ENCODE measurements at places on chromosomes 3 and 15. TPM values are rescaled to one million over a fixed set of nuclear protein-coding genes. Genes with fewer than 3 reads are reported as not detected.

PTX3 gene
- 1.2 TPM for total RNA-seq

CFAP161 gene
- total RNA-seq: not detected

RBMS3 gene
- 0.37 TPM for total RNA-seq

UBAP1L gene
- 7.8 TPM for total RNA-seq

TAGLN3 gene
- 0.32 TPM for total RNA-seq

KLHL6 gene
- 29.3 TPM for total RNA-seq

CSTA gene
- 2.2 TPM for total RNA-seq

AQP9 gene
- 3.5 TPM for total RNA-seq

COL6A5 gene
- not detected for total RNA-seq

EFL1 gene
- 9.2 TPM for total RNA-seq

HES1 gene
- 3.1 TPM for total RNA-seq

TTLL13 gene
- not detected for total RNA-seq

- no peak for DNase-seq
These were observed 983 bp upstream of the ALAS1 start for GRCh38 chr3:52196977-52197376.

DNA sequence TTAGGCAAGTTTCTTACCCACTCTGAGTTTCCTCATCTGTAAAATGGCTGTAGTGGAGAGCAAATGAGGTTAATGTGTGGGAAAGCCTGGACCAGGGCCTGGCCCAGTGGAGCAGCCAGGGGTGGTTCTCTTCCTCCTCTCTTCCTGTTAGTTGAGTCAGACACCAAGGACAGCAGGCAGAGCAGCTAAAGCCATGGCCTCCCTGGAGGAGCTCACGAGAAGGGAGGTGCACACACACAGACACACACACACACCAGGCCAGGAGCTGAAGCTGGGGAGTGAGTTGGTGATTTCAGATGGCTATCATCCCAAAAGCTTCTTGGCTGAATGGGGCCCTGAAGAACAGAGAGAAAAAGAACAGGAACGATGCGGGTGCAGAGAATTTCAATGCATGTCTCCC, 33.2 kb upstream of the TSPAN3 start:
- no peak for DNase-seq

DNA sequence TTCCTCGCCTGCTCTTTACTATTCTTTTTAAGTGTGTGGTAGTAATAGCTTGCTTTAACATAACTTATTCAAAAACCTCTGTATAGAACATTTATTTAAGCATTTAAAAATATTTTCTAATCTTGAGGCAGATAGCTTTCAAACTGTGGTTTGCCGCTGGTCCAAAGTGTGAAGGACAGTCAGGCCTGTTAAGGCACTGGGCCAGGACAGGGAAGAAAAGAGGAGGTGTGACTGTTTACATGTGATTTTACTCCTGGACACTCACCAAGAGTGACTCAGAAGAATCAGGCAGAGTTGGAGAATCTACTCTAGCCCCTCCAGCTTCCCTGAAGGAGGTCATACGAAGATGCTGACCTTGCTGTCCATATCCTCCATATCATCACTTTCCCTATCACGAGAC, 44.7 kb downstream of the CEP152 start:
- no peak for DNase-seq

DNA sequence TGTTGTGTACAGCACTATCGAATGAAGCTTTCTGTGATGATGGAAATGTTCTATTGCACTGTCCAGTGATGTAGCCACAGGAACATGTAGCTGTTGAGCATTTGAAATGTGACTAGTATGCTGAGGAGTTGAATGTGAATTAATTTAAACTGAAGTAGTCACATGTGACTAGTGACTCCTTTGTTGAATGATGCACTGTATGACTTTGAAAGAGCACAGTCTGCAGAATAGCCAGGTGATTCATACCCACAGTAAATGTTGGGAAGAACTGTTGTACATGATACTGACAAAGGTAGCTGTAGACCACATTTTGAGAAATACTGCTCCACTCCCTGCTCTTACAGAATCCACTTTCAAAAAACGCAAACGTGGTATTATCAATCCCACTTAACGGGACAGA, 34.0 kb upstream of the ACTL6A start:
- no peak for DNase-seq

- DNase-seq: no peak
These were observed 59.4 kb upstream of the TRIM71 start for GRCh38 chr3:32758375-32758753.

DNA sequence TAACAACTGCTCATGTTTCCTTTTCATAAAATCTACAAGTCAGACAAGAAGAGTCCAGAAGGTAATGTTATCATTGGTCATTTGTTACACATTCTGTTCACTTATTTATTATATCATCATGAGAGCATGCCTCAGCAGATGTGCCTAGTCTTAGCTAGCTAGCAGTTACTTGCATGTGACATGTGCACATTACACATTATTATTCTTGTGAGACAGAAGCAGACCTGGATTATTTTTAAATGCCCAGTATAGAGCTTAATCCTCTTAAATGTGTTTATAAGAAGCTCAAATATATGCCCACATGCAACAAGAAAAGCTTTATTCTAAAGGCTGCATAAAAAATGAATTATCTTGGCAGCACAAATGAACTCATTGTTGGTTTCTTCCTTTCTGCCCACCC, 12.6 kb downstream of the YEATS2 start:
- DNase-seq: no peak

- no peak for DNase-seq
These were observed 6.2 kb downstream of the MGA start for GRCh38 chr15:41666353-41666920.

DNA sequence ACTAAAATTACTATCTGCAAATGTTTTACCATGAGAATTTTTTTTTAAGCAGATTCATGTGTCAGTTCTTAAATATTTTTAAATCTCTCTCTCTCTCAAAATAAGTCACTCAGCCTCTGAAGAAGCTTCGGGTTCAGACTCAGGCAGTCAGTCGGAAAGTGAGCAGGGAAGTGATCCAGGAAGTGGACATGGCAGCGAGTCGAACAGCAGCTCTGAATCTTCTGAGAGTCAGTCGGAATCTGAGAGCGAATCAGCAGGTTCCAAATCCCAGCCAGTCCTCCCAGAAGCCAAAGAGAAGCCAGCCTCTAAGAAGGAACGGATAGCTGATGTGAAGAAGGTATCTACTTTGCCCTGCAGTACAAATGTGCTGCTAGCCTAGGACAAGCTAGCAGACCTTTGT, 24.1 kb downstream of the CHD2 start:
- no peak for DNase-seq

DNA sequence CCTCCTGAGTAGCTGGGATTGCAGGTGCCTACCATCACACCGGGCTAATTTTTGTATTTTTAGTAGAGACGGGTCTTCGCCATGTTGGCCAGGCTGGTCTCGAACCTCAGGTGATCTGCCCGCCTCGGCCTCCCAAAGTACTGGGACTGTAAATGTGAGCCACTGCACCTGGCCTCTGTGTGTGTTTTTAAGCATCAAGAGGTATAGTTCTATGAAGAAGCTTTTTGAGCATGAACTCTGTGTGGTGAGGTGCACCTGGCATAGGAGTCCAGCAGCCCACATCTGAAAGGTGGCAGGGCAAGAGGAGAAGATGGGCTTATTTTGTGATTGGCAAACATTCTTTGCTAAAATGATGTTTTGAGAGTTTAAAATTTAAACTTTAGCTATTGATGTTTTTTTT, 118.0 kb downstream of the DGKG start:
- no peak for DNase-seq

DNA sequence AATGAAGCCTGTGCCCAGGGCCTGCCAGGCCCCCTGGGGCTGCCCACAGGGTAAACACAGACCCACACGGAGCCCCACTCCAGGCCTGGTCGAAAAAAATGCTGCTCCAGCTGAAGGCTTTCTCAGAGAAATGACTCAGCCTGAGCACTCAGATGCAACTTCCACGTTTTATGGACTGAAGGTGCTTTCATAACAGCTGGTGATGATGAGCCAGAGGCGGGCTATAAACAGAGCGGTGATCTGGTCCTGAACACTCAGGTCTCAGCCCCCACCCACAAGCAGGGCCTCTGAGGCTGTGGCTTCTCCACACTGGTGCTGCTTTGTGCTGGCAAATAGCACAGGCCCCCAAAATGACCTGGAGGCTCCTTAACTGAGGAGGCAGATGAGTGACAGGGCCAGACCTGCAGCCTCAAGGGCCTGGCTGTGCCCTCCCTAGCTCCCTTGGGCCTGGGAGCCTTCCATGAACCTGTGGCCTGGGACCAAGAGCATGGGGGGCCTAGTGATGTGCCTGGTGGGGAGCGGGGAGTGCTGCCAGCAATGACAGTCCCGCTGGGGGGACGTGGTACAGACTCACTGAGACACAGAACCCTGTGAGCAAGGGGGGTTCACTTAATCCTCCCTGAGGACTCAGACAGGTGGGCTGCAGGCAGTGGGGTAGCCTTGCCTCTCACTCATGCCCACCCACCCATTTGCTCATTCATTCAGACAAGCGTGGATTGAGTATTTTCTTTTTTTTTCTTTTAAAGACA, 23.0 kb upstream of the FURIN start:
- no peak for DNase-seq

DNA sequence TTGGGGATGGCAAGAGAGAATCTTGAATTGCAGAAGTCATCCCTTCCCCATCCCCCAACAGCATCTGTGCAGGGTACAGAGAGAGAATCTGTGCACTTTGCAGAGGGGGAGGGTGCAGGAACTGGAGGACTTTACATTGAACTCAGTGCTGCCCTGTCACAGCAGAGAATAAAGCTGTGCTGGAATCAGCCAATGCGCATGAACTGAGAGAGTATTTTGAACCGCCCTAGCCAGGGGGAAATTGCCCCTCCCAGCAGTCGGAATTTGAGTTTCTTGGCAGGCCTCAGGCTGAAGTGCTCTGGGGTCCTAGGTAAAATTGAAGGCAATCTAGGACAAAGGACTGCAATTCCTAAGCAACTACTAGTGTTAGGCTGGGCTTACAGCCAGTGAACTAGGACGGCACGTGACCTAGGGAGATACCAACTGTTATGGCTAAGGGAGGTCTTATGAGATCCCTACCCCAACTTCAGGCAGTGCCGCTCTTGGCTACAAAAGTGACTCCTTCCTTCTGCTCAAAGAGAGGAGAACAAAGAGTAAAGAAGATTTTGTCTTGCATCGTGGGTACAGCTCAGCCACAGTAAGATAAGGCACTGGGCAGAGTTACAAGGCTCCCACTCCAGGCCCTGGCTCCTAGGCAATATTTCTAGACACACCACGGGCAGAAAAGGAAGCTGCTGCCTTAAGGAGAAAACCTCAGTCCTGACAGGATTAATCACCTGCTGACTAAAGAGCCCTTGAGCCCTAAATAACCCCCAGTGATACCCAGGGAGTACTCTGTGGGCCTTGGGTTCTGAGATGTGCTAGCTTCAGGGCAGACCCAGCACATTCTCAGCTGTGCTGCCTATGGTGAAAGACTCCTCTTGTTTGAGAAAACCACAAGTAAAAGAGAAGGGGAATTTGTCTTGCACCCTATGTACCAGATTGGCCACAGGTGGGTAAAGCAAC, 300.5 kb upstream of the ALCAM start:
- DNase-seq: no peak

DNA sequence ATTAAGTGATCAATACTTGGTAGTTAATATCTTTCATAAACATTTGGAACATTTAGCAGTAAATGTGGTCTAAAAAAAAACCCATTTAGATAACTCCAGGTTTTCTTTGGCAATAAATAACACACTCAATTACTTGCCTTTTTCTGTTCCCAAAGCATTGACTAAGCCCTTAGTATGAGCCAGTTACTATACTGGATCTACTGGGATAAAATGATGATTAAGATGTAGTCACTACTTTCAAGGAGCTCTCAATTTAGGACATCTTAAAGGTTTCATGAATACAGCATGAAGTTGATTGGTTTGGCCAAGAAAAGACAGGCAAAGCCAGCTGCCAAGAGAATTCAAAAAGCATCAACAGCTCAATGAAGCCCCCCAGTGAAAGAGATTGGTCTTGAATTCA, 250.9 kb downstream of the EPHA3 start:
- DNase-seq: no peak
